ENCODE measurements at places on chromosomes 6 and 20.

GRCh38 chr20:61112515-61112914, 139.5 kb upstream of the CDH4 start:
- no peak for DNase-seq

- DNase-seq, result no peak
These were observed 92.1 kb upstream of the SPTLC3 start for GRCh38 chr20:12916699-12917098.

DNA sequence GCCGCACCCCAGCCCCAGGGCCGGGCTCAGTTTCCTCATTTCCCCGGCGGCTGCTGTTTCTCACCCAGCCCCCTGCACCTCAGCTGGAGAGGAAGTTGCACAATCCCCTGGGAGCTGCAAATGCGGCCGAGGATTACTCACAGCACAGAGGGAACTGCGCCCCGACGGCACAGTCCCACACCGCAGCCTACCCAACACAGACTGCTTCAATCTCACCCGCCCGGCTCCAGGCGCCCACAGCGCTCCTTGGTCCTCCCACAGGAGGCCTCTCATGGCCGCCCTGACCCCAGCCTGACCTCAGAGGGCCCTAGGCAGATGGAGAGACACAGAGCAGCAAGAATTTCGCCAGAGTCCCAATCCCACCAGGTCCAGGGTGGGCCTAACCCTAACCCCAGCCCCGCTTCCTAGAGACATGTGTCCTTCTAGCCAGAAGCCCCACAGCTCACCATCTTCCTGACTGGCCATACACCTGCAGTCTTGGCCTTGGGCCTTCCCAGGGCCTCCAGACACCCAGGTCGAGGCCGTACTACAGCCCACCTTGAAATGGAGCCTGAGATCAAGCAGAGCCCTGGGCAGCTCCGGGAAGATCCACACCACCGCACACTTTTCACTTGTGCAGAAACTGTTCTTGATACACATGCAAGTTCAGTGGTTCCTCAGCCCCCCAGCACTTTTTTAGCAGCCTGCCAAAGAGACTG, 11.7 kb downstream of the TFEB start:
- no peak for DNase-seq

- no peak for DNase-seq
These were observed 8.4 kb downstream of the FAM120B start for GRCh38 chr6:170314983-170315382.

GRCh38 chr6:78611886-78612480, 255.4 kb upstream of the IRAK1BP1 start:
- DNase-seq, result no peak

GRCh38 chr6:91166271-91167046, 579.6 kb upstream of the MAP3K7 start:
- DNase-seq, result no peak

- no peak for DNase-seq
These were observed 9.9 kb downstream of the ECI2 start for GRCh38 chr6:4125500-4125899.

DNA sequence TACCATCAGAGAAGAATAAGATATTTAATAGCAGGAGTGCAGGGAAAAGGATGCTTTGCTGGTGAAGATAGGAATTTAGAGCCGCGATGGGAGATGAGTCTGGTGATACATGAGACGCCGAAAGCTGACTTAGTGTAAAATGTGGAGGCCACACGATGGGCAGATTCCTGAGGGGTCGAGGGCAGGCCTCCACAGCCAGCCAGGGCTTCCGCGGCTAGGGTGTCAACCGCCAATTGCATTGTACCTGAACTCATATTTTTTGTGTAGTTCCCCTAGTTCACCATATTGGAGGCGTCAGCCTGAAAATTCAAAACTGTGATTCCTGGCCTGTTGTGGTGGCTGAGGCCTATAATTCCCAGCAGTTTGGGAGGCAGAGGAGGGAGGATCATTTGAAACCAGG, 8.5 kb downstream of the ETV7 start:
- DNase-seq, result no peak
